ENCODE measurements at places on chromosomes 16 and 17.

- DNase-seq = no peak
These were observed 122.2 kb downstream of the CCDC182 start for GRCh38 chr17:57622683-57623433.

DNA sequence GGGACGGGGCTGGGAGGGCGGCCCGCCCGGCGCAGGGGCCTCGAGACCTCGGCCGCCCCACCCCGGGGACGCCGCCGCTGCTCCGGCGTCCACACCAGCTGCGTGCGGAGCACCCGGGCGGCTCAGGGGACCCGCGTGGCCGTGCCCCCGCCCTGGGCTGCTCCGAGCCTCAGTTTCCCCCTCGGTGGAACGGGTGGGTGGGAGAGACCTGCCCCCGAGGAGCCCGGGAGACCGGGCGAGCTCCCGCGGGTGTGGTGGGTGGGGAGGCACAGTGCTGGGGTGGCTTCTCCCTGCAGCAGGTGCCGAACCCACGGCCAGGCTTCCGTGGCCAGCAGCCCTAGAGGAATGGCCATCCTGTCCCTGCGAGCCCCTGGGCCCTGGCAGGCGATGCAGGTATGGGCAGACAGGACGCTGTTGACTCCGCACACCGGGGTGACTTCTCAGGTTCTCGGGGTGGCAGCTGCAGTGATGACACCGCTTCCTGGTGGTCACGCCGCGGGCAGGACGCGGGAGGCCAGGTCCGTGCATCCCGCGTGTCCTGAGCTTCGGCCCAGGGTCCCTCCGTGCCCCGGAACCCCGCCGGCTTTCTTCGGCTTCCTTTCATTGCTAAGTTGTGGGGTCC lies 677 bp downstream of the DEF8 start:
- no peak for DNase-seq

GRCh38 chr17:15659663-15660062 lies 24.4 kb downstream of the TRIM16 start:
- no peak for DNase-seq

- no peak for DNase-seq
These were observed 87.3 kb upstream of the RPL38 start for GRCh38 chr17:74116087-74116717.

DNA sequence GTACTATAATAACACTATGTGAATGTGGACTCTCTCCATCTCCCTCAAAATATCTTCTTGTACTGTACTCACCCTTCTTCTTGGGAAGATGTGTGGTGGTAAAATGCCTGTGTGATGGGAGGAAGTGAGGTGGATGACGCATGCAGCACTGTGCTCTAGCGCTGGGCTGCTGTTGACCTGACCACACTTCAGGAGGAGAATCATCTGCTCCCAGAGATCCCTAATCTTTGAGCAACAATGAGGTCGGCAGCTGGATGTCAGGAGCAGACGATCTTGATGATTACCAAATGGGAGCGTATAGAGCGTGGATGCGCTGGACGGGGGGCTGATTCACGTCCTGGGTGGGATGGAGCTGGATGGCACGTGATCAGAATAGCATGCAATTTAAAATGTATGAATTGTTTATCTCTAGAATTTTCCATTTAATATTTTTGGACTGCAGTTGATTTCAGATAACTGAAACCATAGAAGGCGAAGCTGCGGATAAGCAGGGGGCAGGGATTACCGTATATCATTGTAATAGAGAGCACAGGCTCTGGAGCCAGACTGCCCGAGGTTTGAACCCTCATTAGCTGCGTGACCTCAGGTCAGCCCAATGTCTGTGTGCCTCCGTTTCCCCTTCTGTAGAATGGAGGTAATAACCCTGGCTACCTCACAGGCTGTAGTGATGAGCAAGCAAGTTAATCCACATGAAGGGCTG lies 23.7 kb upstream of the CYLD start:
- no peak for DNase-seq

GRCh38 chr17:70702683-70703255 lies 533.4 kb downstream of the KCNJ2 start:
- no peak for DNase-seq

Data from pulmonary artery endothelial cell (primary cell).